ENCODE measurements at places on chromosomes 2 and 18.

- DNase-seq = no peak
These were observed 19.4 kb upstream of the HNRNPA3 start for GRCh38 chr2:177193240-177193639.

DNA sequence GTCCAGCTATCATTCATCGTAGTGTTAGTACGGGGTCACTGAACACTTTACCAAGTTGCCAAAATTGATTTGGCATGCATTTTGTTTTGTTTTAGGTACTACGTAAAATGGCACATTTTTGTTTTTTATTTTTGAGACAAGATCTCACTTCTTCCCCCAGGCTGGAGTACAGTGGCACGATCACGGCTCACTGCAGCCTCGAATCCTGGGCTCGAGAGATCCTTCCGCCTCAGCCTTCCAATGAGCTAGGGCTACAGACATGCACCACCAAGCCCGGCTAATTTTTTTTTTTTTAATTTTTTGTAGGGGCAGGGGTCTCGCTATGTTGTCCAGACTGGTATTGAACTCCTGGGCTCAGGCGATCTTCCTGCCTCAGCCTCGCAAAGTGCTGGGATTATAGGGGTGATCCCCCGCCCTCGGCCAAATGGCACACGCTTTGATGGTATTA, 786 bp downstream of the TAF1B start:
- peak; percentile 9 for DNase-seq

GRCh38 chr2:144632809-144633208, 112.9 kb upstream of the ZEB2 start:
- DNase-seq = no peak

DNA sequence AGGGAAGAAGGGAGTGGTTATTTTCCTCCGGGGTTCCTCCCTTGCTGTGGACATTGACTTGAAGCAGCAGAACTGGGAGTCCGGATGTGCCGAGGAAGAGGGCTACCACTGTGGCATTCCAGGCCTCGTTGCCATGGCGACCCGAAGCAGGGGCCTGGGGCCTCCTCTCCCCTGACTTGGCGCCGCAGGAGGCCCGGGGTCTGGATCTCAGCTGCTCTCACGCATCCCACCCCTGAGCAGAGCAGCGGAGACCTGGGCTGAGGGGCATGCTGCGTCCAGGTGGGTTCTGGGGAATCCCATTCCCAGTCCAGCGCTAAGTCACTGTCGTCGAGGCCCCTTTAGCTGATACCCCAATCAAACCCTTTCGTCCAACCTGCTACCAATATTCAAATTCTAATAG, 100.2 kb downstream of the BCL11A start:
- no peak for DNase-seq

DNA sequence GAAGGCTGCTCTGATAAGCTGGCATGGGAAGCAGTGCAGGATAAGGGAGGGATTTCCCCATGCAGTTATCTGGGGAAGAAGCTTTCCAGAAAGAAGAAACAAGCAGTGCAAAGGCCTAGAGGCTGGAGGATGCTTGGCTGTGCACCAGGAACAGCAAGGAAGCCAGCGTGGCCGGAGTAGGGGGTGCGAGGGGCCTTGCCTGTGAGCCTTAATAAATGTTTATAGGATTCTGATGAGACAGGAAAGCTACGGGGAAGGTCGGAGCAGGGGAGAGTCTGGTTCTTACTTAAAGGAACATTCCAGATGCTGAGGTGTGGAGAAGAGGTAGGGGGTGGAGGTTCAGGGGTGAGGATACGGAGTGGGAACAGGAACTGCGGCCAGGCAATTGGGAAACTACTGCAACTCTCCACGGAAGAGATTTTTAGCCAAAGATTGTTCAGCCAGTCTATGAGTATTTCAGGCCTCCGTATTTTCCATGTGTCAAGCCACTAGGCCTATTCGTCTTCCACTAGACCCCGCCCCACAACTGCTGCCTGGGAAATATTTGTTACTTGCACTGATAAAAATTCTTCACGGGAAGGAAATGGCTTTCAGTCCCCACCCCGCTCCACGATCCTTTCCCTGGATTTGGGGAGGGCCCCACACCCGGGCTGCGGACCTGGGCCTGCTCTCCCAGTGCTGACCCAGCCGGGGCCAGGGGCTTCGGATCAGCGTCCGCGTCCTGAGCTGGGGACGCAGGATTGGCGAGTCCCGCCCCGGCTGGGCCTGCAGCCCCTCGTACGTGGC, 516 bp downstream of the EIF2AK2 start:
- peak; percentile 13 for DNase-seq

DNA sequence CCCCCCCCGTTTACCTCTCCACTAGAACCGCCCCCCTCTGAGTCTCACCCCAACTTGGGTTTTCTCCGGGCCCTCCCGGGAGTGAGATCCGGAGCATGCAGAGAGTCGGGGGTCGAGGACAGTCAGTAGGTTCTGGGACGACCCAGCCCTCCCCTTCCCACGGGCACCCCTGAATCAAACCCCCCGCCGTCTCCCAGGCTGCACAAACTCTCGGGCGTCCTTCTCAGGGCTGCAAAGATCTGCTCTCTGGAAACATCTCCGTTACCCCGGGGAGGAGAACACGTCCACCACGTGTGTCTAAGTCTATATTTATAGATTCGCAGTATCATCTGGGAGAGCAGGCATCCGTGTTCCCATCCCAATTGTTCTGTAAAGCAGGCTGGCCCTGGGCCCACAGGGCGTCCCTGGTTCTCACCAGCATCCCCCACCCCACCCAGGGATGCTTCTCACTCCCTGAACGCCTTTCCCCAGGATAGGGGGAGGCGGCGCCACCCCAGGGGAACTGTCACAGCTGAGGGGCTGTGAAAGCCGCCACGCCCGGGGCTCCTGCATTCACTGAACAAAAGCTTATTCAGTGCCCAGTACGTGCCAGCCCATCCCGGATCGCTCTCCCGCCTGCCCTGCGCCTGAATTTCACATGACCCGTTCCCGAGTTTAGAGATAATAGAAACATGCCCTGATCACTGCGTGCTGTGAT, 765 bp upstream of the DIPK1C start:
- no peak for DNase-seq

- no peak for DNase-seq
These were observed 1049.2 kb upstream of the ZEB2 start for GRCh38 chr2:145569108-145569507.

DNA sequence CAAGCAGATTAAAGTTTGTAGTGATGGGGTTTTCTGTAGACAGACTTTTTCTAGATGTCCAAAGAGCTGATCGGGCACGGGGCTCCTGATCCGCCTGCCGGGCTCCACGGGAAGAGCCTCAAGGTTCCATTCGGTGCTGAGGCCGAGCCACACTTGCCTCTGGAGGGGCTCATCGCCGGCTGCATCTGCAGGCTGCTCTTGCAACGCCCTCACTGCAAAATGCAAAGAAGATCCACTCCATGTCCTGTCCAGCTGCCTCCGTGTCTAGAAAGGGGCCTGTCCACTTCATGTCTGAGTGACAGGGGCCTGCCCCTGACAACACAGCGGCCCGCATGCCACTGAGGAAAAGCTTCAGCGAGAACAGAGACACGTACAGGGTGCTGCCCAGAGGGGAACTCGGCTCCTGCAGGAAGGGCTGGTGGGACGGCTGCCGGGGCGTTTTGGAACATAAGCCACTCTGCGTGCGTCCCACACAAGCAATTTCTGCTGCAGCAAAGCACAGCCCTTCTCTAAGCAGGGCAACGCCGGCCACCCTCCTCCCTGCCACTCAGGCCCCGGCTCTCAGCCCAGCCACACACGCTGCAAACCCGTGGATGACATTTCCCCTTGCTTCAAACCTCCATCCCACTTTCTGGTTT, 53.6 kb upstream of the CTDP1 start:
- DNase-seq = no peak

GRCh38 chr2:96962567-96963203, 23.7 kb downstream of the FAM178B start:
- DNase-seq = peak; percentile 90

GRCh38 chr2:83224591-83225200, 1234.4 kb downstream of the SUCLG1 start:
- DNase-seq = no peak

- no peak for DNase-seq
These were observed 152.4 kb downstream of the TCF4 start for GRCh38 chr18:55435592-55435991.

Data from CD4-positive, alpha-beta T cell treated with Interleukin-4 for 4 hours (primary cell).